RPMI8226 (cell line): ENCODE measurements at places on chromosomes 5 and 9.
A peak's percentile ranks its signal among the peaks of the same experiment; 100 is the strongest.

GRCh38 chr9:113373256-113373655 is 3.5 kb downstream of the HDHD3 start:
- no peak for DNase-seq

DNA sequence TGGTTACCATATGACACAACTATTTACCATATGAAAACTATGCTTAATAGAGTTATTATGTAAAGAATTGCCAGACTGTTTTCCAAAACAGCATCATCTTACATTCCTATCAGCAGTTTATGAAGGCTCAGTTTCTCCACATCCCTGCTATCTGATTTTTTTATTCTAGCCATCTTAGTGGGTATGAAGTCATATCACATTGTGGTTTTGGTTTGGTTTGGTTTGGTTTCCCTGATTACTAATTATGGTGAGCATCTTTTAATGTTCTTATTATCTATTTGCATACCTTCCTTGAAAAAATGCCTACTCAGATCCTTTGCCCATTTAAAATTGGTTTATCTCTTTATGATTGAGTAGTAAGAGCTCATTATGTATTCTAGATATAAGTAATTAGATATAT is 199.4 kb upstream of the NFIL3 start:
- no peak for DNase-seq

DNA sequence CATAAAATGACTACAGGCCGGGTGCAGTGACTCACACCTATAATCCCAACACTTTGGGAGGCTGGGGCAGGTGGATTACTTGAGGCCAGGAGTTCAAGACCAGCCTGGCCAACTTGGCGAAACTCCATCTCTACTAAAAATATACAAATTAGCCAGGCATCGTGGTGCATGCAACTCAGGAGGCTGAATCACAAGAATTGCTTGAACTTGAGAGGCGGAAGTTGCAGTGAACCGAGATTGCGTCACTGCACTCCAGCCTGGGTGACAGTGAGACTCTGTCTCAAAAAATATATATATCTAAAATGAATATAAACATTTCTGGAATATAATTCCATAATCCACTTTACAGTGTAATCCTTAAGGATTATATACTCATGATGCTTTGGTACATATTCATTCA is 66.5 kb downstream of the TEX10 start:
- DNase-seq = no peak

DNA sequence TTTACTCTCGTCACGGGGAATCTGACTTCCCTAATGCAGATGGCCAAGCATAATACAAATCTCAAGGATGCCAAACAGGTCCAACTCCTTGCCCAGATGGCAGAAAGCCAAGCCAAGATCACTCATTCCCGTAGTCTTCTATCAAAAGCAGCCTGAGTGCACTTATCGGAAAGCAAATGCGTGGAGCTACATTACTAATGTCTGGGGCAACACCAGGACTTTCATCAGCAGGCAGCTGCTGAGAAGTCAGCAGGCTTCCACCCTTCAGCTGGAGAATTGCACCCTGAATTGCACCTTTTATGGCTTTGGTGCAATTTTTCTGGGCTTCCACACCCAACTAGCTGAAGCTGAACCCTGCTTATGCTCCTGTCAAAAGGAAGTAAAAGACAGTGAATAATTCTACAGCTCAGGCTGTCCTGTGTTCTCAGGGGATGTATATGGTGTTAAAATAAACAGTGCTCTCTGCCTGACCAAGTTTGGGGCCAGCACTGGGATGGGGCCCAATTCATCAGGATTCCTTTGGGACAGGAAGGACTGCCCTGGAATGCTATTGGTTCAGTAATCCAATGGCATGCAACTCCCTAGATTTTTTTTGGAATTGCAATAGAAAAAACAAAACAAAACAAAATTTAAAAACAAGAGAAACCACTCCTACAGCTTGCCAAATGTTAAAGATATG is 92.6 kb downstream of the DPYSL3 start:
- no peak for DNase-seq

DNA sequence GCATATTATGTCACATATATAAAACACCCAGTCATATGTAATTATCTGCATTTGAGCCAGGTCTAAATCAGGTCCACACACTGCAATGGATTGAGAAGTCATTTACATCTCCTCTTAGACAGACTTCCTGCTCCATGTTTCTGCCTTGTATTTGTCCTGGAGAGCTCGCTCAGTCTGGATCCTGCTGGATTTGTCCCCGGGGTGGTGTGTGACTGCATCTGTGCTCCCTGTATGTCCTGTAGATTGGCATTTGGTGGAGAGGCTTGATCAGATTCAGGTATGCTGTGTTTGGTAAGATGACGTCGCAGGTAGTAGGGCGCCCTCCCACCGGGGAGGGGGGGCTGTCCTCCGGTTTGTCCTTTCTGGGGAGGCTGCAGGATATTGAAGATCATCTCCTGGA is 33.6 kb upstream of the IER5L start:
- no peak for DNase-seq

GRCh38 chr5:178214160-178214803 is 9.9 kb downstream of the HNRNPAB start:
- no peak for DNase-seq

- peak; percentile 57 for DNase-seq
These were observed 35.7 kb downstream of the ELL2 start for GRCh38 chr5:95925939-95926338.

- peak; percentile 40 for DNase-seq
These were observed 683 bp downstream of the CLPTM1L start for GRCh38 chr5:1343931-1344901.

DNA sequence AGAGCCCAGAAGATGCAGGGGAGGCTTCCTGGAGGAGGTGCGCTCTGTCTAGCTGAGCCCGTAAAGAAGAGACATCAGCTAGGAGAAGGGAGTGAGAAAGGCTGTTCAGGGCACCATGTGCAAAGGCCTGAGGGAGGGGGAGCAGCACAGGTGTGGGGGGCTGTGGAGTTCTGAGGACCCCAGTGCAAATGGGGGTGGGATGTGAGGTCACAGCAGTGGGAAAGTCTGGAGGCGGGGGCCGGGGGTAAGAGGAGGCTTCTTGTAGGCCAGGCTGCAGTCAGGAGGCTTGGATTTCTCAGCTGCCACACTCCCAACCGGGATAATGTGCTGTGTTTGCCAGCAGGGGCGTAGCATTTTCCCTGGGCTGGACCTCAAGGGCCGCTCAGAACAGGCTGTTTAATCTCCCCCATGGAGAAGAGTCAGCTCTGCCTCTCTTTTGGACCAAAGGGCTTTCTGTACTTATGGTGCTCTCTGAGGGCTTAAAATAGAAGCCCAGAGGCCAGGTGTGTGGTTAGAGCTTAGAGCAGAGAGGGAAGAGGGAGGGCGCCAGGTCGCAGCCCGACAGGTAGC is 5.7 kb downstream of the NEURL1B start:
- peak; percentile 44 for DNase-seq

- DNase-seq = no peak
These were observed 66.7 kb downstream of the DOCK2 start for GRCh38 chr5:169703813-169704212.

GRCh38 chr5:55820488-55820887 is 30.7 kb upstream of the IL31RA start:
- no peak for DNase-seq

DNA sequence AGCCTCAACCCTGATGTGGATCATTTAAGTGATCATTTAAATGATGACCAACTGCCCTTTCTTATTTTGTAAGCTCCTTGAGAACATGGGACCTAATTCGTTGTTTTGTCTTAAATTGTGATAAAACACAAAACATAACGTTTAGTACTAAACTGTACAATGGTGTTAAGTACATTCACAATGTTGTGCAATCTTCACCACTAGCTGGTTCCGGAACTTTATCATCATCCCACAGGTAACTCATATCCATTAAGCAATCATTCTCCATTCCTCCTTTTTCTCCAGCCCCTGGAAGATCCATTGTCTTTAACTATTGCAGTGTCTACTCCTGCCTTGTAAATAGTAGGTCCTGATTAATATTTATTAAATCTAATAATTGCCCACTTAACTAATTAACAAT is 460.5 kb upstream of the BRINP1 start:
- no peak for DNase-seq

DNA sequence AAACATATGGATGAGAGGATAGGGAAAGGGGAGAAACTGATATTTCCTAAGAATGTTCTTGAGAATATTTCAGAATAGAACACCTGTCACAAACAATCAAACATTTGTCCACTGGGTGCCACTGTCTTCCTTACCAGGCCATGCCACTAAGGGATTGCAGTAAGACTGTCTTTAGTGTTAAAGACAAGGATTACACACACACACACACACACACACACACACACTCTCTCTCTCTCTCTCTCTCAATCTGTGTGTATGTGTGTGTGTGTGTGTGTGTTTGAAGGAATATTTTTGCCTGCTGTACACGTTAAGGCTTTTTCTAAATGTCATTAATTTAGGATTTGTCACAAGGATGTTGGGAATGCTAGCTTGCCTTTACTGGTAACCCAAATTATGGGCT is 54.4 kb downstream of the CCDC192 start:
- no peak for DNase-seq

DNA sequence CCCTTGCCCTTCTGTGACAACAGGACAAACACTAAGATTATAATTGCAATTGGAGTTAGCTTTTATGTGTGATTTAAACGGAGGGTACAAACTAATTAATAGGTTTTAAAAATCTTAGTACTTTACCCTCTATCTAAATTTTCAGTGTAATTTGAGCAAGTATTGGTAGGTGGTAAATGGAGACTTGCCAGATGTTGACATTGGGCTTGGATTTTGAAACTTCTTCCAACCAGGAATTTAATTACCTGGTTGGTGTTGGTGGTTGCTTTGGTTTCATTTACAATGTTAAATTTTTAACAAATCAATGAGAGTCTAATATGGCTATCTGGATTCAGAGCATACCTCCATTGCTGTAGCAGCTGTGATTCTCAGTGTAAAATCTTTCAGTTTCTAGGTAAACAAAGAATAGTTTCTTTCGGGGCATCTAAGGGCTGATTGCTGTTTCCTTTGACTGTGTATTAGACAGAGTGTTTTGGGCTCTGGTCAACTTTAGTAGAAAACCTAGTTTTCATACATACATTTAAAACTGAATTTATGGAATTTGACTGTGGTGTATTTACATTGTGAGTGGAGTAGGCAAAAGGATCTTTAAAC is 1.9 kb downstream of the DAPK1 start:
- no peak for DNase-seq

- DNase-seq = peak; percentile 81
These were observed 31.8 kb downstream of the SEC61B start for GRCh38 chr9:99253772-99254431.

GRCh38 chr5:150573867-150574817 is 66.2 kb downstream of the NDST1 start:
- DNase-seq = no peak

- DNase-seq = no peak
These were observed 143.9 kb downstream of the SEMA5A start for GRCh38 chr5:9401786-9402472.

DNA sequence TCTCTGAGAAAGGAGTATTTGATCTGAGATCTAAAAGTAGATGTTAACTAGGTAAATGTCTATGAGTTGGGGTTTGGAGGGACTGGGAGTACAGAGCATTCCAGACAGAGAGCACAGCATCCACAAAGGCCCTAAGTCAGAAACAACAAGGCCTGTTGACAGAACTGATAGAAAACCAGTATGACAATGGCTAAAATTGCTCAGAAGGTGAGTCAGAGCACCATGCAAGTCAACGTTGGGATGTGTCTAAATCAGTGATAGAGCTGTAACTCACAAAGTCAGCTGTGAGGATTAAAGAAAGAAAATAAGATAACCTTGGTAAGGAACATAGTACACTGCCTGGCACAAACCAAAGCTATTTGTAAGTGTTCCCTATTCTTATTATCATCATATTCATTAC is 124.0 kb downstream of the CETN3 start:
- DNase-seq = no peak

DNA sequence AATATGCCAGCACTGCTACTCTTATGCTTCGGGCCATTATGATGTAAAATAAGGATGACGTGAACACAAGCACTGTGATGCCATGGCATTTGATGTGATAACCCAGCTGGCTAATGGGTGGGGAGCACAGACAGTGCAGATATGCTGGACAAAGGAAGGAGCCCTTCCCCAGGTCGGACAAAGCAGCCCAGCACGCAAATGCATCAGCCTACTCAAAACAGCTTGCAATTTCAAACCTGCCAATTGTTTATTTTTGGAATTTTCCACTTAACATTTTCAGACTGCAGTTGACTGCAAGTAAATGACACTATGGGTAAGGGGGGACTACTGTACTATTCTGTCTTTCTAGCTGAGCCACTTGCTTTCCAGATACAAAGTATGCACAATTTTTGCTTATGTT is 181.3 kb downstream of the DCP2 start:
- DNase-seq = no peak

DNA sequence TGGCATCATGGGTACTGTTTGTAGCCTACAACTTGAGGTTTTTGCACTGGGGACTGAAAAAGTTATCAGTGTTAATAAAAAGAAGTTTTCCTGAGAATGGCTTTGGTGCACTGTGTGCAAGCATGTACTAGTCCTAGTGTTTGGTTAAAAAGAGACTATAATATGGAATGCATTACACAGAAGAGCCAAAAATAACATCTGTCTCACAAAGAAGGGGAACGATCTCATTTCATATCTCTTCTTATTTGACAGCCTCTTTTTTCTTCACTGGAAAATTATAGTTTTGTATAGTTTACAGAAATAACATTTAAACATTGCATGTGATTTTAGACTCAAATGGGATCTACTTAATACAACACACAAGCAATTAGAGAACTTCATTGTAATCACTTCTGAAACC is 127.0 kb upstream of the GDNF start:
- no peak for DNase-seq

- no peak for DNase-seq
These were observed 73.0 kb downstream of the EHMT1 start for GRCh38 chr9:137691646-137692351.

- DNase-seq = no peak
These were observed 71.9 kb downstream of the DAPK1 start for GRCh38 chr9:87569518-87569917.

GRCh38 chr5:177334155-177334551 is 17.3 kb downstream of the LMAN2 start:
- DNase-seq = no peak

DNA sequence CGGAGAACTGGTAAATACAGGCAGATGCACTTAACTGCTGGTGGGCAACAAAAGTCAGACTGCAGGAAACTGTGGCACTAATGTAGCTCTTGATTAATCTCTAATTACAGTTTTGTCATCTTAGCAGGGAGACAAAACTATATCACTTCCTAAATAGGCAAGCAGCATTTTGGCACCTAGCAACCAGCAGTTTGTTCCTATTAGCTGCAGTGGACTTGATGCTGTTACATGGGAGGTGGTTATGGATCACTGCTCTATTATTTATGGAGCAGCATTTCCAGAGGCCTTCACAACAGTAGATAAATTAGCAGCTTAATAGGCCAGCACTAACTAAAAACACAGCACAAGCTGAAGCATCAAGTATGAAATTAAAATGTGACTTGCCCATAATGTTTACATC is 518.3 kb upstream of the ITGA1 start:
- no peak for DNase-seq
